ENCODE measurements at places on chromosomes 4 and X.

- peak; percentile 29 for DNase-seq
Observed at GRCh38 chr4:56655209-56655626, 25.9 kb downstream of the HOPX start.

DNA sequence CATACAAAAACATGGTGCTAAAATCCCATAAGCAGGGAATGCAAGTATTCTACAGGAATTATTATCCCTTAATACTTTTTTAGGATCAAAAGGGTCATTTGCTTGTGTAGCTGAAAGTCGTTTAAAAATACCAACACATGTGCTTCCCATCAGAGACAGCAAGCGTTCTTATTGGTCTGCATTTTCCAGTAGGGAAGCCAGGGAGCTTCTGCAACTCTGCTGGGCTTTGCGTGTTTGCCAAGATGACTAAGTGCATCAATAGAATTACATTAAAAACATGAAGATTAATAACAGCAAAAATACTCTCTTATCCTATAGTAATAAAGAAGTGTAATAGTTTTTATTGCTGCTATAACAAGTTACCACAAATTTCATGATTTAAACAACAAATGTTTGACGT is 111.2 kb downstream of the QDPR start:
- DNase-seq = no peak

- no peak for DNase-seq
Observed at GRCh38 chr4:90126805-90127204, 389 bp upstream of the CCSER1 start.

DNA sequence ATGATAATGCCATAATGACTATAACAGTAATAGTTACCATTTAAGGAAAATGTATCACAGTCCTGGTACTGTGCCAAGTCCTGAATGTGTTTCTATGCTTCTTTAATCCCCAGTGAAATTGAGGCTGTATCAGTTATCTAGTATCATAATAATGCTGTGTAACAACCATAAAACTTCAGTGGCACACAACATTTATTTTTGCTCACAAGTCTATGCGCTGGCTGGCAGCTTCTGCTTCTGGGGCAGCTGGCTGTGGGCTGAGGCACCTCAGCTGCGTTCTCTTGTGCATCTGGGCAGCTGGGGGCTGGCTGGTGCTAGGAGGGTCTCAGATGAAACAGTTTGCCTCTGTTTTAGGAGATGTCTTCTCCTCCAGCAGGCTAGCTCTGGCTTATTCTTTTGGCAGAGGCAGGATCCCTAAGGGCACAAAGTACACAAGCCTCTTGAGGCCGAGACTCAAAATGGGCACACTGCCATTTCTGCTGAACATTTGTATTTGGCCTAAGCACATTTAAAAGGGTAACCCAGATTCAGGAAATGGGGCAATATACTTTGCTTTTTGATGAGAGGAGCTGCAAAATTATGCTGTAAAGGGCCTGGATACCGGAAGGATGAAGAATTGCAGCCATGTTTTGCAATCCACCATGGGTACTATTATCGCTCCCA is 62.6 kb upstream of the DHX15 start:
- no peak for DNase-seq
